ENCODE measurements at places on chromosomes 16 and 17.

- DNase-seq: no peak
These were observed 7.8 kb downstream of the ZFHX3 start for GRCh38 chr16:73040136-73040535.

DNA sequence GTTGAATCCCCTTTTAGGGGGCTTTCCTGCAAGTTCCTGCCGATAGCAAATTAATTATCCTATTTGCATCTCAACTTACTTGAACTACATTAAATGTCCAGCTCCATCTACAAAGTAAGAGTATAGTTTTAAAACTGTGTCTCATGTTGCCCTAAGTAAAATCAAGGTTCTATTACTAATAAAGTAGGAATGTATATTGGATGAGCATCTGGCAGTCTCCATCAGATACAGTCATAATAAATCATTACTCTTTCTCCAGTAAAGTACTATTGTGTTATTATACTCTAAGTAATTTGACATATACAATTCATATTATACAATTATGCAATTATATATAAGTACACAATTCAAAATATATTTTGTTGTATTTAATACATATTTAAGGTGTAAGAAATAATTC lies 249.3 kb downstream of the CEP112 start:
- no peak for DNase-seq

GRCh38 chr17:77831474-77832179 lies 126.9 kb upstream of the TNRC6C start:
- no peak for DNase-seq

- peak; percentile 82 for DNase-seq
These were observed 29.6 kb upstream of the HNF1B start for GRCh38 chr17:37774504-37774903.

DNA sequence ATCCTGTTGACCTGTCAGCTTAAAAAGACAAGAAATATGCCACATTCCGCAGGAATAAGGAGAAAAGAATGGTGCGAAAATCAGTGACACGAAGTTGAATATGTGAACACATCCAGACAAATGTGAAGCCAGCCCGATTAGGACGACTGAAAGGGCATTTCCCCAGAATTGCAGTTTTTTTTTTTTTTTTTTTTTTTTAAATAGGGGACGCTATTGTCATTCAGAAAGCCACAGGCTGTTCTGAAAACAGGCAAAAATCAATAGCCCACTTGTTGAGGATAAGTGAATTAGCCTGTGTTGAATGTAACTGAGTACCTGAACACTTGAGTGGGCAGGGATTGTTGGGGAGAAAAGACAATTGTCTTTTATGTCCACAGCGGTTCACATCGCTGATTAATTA lies 507.1 kb downstream of the WWOX start:
- no peak for DNase-seq

DNA sequence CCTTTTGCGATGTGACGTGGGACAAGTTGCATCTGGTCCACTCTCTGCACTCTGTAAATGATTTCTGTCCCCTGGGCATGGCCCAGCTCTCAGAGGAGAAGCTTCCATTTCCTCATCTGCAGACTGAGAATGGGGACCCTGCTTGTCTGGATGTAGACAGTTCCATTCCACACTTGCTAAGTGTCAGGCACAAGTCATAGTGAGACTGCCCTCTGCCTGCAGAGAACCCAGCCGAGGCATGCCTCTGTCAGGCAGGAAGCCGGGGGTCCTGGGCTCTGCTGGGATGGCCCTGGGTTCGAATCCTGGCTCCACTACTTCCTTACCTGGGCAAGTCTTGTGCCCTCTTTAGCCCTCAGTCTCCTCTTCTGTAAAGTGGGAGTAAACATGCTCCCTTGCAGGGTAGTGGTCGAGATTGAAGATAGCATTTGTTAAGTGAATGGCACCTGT lies 4.1 kb downstream of the MAP2K3 start:
- DNase-seq: peak; percentile 81

DNA sequence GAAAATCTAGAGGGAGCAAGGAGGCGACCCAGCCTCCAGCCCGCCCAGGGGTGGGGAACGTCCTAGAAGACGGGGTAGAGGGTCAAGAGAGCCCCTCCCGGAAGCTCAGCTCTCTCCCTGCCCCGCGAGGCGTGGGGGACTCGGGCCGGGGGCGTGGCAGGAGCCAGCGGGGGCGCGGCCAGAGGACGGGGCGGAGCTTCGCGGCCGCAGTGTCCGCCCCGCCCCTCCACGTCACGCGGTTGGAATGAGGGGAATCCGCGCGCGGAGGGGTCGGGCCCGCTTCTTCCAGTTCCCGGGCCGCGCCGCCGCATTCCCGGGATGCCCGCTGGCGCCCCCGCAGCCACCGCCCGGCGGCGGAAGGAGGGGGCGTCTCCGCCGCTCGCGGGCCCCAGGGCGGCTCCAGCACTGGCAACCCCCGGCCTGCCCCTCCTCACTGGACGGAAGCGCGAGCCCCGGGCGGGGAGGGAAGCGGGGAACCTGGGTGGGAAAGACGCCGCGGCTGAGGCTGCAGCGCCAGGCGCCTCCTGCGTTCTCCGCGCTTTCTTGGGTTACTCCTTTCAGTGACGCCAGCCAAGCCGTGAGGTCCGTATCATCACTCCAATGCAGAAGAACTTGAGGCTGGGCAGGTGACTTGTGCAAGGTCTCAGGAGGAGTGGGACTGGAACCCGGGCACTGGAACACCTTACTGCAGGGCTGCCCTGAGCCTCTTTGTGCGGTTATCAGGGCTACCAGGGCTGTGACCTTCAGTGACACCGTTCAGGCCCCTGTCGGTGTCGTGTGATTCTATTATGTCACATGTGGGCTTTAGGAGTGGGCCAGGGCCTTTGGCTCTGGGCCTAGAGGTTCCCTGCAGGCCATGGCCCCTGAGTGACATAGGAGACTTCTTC lies 4.3 kb downstream of the MYO1C start:
- peak; percentile 70 for DNase-seq

DNA sequence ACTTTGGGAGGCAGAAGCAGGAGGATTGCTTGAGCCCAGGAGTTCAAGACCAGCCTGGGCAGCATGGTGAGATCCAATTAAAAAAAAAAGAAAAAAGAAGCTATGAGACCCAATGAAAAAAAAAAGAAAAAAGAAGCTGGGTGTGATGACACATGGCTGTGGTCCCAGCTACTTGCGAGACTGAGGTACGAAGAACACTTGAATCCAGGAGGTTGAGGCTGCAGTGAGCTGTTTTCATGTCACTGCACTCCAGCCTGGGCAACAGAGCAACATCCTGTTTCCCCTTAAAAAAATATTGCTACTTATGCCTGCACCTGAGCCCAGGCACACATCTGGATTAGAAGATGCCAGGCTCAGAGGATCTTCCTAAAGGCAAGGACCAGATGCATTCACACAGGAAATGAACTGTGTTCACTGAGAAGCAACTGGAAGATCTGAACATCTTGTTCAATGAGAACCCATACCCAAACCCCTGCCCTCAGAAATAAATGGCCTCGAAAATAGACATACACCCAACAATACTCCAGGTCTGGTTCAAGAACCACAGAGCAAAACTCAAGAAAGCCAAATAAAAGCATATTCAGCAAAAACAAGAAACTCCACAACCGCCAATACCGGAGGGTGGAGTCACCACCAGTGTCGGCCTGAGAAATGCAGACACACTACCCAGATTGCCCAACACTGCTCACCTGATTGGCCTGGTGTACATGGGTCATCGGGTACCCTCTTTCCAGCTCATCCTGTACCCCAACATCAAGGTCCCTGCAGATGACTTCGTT lies 4.4 kb downstream of the RNF135 start:
- DNase-seq: no peak

DNA sequence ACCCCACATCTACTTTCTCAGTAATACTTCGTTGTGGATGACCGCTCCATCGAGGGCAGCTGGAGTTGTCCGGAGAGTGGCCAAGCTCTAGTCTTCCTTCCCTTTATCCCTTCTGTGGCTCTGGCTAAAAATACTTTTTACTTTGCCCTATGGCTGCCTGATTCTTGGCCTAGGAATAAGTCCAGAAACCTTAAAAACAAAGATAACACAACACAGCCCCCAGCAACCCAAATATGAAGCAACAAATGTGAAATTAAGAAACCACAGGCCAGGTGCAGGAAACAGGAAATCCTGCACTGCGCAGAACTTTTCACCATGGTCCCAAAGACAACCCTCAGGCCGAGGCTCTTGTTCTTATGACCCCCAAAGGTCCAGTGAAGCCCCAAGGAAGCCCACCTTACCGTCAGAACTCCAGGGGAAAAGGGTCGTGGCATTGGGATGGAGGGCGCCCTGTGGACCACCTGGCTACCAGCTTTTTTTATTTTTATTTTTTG lies 26.0 kb downstream of the TK2 start:
- DNase-seq: peak; percentile 79

DNA sequence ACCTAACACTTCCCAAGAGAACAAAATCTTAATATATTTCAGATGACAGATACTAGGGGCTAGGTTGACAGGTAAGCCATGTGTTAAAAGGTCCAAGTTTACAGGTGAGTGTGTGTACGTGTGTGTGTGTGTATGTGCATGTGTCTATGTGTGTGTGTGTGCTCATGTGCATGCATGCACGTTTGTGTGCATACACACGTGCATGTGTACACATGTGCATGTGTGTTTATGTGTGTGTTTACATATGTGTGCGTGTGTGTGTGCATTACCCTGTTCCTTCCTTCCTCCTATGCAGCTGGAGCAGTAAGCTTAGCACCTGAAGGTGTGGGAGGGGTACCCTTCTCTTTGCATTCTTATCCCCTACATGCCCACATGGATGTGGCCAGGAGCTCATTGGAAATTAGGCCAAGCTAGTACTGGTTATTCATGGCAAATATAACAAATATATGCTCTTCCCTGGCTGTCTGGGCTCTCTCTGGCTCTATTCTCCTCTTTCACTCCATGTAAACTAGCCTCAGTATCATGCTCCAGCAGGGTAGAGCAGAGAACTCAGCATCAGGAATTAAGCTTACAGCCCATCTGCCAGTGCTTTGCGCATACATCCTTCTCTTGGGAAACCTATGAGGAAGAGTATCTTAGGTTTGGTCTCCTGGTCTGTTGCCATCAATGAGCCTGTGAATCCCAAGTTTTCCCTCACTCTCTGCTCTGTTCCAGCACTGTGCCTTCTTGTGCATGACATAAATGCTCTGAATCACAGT lies 258.0 kb upstream of the MYOCD start:
- no peak for DNase-seq

GRCh38 chr16:56193951-56194726 lies 2.9 kb downstream of the GNAO1 start:
- peak; percentile 72 for DNase-seq

DNA sequence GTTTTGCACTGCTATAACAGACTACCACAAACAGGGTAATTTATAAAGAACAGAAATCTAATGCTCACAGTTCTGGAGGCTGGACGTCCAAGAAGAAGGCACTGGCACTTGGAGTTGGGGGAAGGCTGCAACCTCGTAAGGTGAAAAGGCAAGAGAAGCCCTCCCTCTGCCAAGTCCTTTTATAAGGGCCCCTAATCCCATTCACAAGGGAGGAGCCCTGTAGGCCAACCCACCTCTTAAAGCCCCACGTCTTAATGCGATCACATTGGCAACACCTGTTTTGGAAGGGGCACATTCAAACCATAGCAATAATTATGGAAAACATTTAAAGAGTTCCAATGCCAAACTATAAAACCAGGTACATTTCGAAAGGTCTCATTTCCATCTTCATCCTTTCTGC lies 5.2 kb downstream of the PKD1L3 start:
- no peak for DNase-seq

GRCh38 chr17:35844547-35844946 lies 24.1 kb downstream of the HEATR9 start:
- no peak for DNase-seq

DNA sequence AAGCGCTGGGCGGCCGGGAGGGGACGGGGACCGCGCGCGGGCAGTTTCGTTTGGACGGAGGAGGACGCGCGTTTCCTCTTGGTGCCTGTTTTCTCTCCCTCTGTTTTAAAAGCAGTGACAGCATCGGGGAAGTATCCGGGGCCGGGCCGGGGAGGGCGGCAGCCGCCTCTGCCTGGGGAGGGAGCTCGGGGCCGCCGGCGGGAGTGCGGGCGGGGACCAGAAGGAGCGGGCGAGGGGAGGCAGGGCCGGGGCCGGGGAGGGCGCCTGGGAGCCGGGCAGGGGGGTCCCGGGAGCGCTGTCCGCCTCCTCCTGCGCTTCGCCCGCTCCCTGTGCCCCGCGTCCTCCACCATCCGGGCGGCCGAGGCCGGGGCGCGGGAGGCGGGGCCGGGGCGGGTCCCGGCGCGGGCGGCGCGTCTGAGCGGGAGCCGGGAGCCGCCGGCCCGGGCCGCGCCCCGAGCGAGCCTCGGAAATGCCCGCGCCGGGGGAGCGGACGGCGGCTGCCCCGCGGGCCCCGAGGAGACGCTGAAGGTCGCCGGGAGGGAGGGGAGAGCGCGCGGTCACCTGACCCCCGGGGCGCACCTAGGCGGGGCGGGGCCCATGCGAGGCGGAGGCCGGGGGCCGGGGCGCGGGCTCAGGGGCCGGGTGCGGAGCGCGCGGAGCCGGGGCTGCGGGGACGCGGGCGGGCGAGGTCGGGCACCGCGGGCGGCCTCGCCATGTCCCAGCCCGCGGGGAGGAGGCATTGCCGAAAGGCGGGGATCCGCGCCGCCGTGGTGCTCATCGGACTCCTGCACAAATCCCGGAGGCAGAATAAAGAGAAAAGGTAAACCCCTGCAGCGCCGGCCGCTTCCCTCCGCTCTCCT lies 57.3 kb downstream of the RAP1GAP2 start:
- no peak for DNase-seq

DNA sequence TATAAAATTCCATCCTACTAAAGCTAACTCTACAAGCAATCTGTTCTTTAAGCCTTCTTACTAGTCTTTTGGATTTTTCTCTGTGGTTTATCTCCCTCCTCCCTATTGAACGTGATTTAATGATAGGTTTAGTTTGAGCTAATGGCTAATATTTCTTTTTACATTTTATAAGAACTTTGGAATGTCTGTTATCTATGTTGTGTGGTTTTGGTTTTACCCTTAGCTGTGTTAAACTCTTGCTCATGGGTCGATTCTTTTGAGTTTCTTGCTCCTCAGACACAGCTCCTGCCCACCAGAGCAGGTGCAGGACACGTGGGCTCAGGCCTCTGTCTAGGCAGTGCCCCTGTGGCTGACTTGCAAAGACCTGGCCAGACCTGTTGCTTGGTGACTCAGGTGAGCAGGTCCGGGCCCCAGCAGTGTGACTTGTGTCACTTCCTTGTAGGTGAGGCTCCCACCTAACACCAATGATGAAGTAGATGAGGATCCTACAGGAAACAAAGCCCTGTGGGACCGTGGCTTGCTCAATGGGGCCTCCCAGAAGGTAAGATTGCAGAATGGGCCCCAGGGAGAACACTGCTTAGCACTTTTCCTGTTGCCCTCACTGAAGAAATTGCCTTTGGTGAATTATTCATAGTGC lies 45.1 kb downstream of the SF3B3 start:
- DNase-seq: no peak
